Dermis blood vessel endothelial cell (primary cell): ENCODE measurements at places on chromosomes 1 and 21. TPM values are rescaled to one million over a fixed set of nuclear protein-coding genes. Genes with fewer than 3 reads are reported as not detected.

GRCh38 chr1:35558374-35559316, 1.0 kb downstream of the NCDN start:
- no peak for DNase-seq

GRCh38 chr1:11342621-11343032, 69.6 kb downstream of the UBIAD1 start:
- DNase-seq: no peak

DNA sequence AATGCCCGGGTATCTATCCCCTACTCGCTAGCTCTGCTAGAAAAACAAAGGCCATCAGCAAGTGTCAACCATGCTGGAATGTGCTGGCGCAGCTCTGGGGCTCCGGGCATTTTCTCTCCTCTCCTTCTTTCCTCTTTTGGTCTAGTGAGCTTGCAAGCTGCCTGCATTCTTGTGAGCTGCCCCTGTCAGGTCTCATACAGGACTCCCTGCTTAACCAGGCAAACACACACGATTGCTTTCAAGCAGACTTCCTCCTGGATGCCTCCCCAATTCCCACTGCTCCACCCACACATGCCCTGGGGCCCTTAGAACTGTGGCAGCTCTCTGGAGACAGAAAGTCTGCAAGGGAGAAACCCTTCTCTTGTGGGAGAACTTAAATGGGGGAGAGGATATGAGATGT, 35.7 kb upstream of the SUCO start:
- no peak for DNase-seq

GRCh38 chr1:171470726-171471125, 14.6 kb upstream of the PRRC2C start:
- no peak for DNase-seq

Gene STUM
- total RNA-seq: 0.19 and 0.34 TPM in 2 replicates

Gene CD84
- total RNA-seq: not detected in 2 replicates

Gene FNDC5
- total RNA-seq: 0.85 and 0.88 TPM in 2 replicates
